ENCODE measurements at places on chromosomes 5 and 9. TPM values are rescaled to one million over a fixed set of nuclear protein-coding genes. Genes with fewer than 3 reads are reported as not detected.

NRG2 gene
- not detected for total RNA-seq

ACTBL2 gene
- total RNA-seq = 3.2 TPM

IFNA2 gene
- total RNA-seq = not detected

ECSCR gene
- not detected for total RNA-seq

MUSK gene
- total RNA-seq = 0.18 TPM

NTNG2 gene
- total RNA-seq = 0.58 TPM

NR5A1 gene
- total RNA-seq = not detected

EPB41L4B gene
- total RNA-seq = 0.29 TPM

FBP1 gene
- total RNA-seq = not detected

OLFM1 gene
- total RNA-seq = 0.29 TPM

SCAI gene
- 6.6 TPM for total RNA-seq

PCAT7 gene
- total RNA-seq = under 0.01 TPM

PCDHB11 gene
- total RNA-seq = not detected

RASEF gene
- total RNA-seq = not detected

SAPCD2 gene
- 17.3 TPM for total RNA-seq

KIF20A gene
- total RNA-seq = 104 TPM

ACTL7B gene
- total RNA-seq = not detected

ACOT12 gene
- not detected for total RNA-seq

FOXD4L4 gene
- not detected for total RNA-seq

Data from myometrial cell (primary cell).